Vagina (tissue), 2 donors: ENCODE measurements at places on chromosomes 3 and 15. TPM values are rescaled to one million over a fixed set of nuclear protein-coding genes. Genes with fewer than 3 reads are reported as not detected.
A peak's percentile ranks its signal among the peaks of the same experiment; 100 is the strongest.

DNA sequence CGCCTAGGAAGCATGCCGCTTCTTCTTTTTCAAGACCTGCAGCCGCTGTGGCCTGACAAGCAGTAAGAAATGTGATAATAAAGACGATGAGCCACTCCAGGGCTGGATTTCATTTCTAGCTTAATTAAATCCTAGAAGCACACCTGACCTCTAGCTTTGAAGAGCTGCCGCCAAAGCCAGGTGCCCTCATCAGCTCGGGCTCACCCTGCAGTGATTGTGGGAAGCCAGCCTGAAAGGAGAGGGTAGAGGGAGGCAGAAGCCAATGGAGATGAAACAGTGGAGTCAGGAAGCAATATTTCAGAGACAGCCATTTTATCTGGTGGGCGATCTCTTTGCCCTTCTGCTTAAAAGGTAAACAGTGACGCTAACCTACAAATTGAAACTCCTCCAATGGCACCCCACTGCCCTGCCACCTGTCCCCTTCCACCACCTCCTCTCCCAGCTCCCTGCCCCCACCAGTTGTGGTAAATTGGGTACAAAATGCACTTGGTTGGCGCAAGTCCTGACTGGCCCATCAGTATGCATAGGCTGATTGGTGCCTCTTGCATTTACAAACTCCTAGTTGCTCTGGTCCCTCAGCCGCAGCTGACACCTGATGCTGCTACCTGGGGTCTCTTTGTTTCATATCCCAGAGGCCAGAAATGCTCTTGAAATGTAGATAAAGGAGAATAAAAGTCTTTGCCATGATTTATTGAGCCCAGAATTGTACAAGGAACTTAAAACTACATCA lies 385.3 kb downstream of the PDCD6IP start:
- H3K4me1 ChIP-seq, result no peaks in the 10 kb centered on the region
- no peak overlapping the region for H3K27ac ChIP-seq
- H3K36me3 ChIP-seq, result no peaks in the 10 kb centered on the region
- H3K4me3 ChIP-seq, result no peak overlapping the region
- H3K27me3 ChIP-seq, result no peaks in the 10 kb centered on the region

DNA sequence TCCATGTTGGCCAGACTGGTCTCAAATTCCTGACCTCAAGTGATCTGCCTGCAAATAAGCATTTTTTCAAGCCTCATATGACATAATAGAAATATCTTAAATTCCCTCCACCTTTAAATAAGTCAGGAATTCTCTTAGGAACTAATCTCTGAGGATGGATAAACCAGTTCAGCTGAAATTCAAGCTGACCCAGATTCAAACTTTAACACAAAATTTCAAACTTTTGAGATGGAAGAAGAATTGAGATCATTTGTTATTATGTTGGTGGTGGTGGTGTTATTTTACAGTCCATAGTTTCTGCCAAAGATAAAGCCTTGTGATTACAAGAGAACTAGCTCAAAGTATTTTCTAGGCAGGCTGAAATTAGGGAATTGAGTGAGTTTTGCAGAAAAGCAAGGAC lies 85.5 kb downstream of the SSR3 start:
- no peaks in the 10 kb centered on the region for H3K4me1 ChIP-seq
- H3K36me3 ChIP-seq, result no peaks in the 10 kb centered on the region
- H3K27me3 ChIP-seq, result no peaks in the 10 kb centered on the region
- H3K27ac ChIP-seq, result no peak overlapping the region
- no peak for DNase-seq

DNA sequence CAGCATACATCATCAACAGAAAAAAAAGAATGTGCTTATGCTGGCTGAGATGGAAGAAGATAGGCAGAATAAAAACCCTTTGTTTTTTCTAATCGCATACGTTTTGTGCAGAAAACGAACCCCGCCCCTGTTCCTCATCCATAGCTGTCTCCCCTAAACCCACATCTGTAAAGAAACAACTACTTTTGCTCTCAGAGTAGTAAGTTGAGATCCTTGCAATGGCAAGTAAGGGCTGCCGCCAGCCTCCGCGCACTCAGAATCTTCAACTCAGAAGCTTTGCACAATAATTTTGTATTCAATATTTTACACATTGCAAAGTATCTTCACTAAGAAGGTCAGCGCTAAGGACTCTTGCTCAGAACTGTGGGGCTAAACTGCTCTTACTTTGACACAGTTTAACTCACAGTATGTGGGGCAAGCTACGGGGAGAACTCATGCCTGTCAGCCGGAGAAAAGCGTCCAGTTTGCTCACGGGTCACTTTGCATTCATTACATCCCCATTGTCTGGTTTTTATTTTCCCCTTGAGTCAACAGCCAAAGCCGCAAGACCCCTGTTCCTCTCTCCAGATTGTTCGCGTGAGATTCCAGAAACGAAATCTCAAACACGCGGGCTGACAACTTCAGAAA lies 1.0 kb downstream of the LYSMD4 start:
- peak overlapping the region; percentile 94 for H3K4me3 ChIP-seq
- peak overlapping the region; percentile 90 for H3K27ac ChIP-seq
- no peak for DNase-seq
- peaks cover 17% of the 10 kb centered on the region for H3K4me1 ChIP-seq
- H3K36me3 ChIP-seq, result peaks cover 8% of the 10 kb centered on the region

DNA sequence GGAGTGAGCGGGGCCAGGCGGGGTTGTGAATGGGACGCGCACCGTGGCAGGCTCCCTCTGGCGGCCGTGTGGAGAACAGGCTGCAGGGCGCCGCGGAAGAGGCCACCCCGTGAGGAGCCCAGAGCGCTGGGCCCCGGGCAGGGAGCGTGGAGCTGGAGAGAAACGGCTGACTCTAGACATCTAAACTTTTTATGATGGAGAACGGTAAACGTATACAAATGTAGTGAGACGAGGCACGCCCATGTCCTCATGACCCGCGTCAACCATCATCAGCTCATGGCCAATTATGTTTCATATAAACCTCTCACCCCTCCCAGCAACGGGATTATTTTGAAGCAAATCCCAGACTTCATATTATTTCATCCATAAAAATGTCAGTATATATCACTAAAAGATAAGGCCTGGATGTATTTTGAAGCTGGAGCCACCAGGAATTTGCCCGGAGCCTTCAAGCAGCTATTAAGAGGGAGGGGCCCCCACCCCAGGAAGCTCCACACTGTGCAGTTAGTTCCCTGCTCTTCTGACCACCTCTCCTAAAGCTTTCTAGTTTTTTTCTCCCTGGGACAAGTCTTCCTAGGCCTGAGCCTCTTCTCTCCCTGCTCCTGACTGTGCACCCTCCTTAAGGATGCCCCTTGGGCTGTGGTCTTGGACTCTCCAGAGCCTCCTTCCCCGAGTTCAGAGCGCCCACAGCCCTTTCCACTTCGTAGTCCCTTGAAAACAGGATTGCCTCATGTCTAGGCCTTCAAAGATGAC lies 149.5 kb downstream of the SMAD6 start:
- no peak overlapping the region for H3K4me3 ChIP-seq
- H3K27me3 ChIP-seq, result no peaks in the 10 kb centered on the region
- no peaks in the 10 kb centered on the region for H3K36me3 ChIP-seq
- peak; percentile 84 for DNase-seq

DNA sequence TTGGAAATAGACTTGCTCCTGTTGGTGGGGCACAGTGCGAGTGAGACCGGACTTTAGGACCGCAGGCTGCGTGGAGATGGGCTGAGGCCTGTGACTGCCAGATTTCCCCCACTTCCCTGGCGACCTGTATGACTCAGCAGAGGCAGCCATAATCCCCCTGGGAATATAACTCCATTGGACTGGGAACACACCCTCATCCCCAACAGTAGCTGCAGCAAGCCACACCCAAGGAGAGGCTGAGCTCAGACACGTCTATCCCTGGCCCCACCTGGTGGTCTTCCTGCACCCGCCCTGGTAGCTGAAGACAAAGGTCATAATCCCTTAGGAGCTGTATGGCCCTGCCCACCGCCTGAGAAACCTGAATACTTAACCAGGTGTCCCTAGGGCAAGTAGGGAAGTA lies 42.6 kb downstream of the DZIP1L start:
- no peaks in the 10 kb centered on the region for H3K4me1 ChIP-seq
- no peak overlapping the region for H3K4me3 ChIP-seq
- no peak overlapping the region for H3K27ac ChIP-seq
- H3K36me3 ChIP-seq, result peaks cover 26% of the 10 kb centered on the region
- H3K27me3 ChIP-seq, result no peaks in the 10 kb centered on the region
- no peak for DNase-seq

STRA6 gene
- total RNA-seq, result 0.98 TPM

C2CD4A gene
- total RNA-seq, result not detected
